PC-9 (cell line): ENCODE measurements at places on chromosomes 12 and 14. TPM values are rescaled to one million over a fixed set of nuclear protein-coding genes. Genes with fewer than 3 reads are reported as not detected.

DNA sequence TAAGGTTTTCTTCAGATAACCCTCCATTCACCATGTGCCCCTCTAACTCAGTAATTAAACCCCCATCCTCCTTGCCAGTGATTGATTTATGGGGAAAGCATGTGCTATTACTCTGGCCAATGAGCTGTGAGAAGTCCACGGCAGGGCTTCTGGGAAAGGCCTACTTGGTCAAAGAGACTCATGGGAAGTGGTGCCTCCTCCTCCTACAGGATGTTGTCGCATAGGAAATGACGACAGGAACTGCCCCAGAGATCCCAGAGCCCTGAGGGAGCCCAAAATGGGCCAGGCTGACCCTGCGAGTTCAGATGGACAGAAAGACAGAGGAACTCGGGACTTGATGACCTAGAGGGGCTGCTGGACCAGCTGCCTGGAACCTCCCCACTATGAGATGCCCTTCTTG is 938.1 kb upstream of the TMEM132C start:
- no peak for DNase-seq

DNA sequence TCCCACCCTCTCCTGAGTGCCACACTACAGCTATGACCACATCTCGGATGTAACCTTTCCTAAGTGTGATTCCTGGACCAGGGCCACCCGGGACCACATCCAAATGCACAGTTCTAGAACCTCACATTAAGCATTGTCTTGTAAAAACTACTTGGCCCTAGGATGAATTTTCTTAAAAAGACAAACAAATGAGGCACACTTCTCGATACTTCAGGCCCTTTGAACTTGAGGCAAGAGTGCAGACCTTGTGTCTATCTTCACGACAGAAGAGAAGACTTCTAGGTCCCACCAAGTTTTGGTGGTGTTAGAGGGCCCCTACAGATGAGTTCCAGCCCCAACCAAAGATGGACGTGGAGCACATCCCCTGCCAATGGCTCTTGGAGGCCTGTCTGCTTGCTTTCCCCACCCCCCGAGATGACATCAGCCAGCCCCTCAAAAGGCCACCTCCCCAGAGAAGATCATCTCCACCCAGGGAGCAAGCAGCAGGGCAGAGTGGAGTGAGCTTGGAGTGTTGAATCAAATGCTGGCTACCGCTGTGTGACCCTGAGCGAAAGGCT is 9.3 kb downstream of the ISCU start:
- DNase-seq: no peak

GRCh38 chr14:64119500-64119899 is 174.7 kb downstream of the ESR2 start:
- no peak for DNase-seq

DNA sequence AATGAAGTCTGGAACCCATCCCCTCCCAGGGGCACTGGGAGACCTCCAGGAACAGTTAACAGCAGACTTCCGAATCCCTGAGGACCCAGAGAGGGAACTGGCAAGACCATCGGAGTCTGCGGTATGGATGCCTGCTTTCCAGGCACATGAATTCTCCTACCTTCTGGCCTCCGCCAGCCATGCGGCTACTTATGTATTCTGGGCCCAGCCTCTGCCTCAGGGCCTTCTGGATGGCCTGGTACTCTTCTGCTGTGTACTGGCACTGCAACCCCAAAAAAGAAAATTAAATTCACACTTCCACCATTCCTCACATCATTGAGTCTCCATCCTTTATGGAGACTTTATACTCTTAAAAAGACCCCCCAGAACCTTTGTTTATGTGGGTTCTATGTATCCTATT is 18.4 kb downstream of the RAD52 start:
- DNase-seq: no peak

DNA sequence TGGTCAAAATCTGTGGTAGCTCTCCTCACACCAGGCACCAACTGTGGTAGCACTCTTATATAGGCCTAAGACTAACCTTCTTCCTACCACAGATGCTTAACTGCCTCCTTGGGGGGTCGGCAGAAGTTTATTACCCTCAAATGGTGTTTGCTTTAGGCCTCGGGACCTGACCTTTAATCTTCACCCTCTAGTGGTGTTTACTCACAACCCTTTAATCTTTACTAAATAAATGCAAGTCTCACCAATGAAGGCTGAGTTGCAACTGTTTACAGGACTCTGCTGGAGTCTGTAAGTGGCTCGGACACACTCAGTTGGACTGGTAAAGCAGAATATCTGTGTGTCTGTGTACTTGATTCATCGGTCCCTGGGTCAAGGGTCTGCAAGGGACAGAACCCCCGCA is 29.4 kb downstream of the CCER1 start:
- DNase-seq: no peak

- DNase-seq: peak; percentile 43
Observed at GRCh38 chr14:50067723-50068495, 48.5 kb downstream of the VCPKMT start.

GRCh38 chr12:63997198-63997597 is 152.7 kb downstream of the SRGAP1 start:
- no peak for DNase-seq

GRCh38 chr12:27521066-27521465 is 2.9 kb upstream of the PPFIBP1 start:
- no peak for DNase-seq

GRCh38 chr12:24488091-24488596 is 460.8 kb downstream of the BCAT1 start:
- DNase-seq: no peak

DNA sequence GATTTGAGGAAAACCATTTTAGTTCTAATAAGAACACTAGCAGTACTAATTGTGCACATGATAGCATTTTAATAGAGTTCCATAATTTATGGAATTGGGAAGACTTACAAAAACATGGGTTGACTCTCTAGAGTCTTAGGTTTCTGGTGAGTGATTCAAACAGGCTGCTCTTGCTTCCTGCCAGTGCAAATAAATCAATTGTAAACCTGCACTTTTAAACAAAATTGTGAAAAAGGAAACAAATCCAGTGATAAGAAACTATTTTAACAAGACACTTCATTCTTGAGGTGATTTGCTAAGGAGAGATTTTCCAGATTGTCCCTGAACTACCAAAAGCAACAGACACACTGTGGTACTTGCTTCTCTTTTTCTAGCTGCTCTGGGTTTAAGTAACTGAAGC is 112.2 kb downstream of the CACNA1C start:
- DNase-seq: no peak

GRCh38 chr14:35576260-35576659 is 42.3 kb downstream of the INSM2 start:
- no peak for DNase-seq

GRCh38 chr14:51185180-51185579 is 54.9 kb upstream of the TMX1 start:
- no peak for DNase-seq

DNA sequence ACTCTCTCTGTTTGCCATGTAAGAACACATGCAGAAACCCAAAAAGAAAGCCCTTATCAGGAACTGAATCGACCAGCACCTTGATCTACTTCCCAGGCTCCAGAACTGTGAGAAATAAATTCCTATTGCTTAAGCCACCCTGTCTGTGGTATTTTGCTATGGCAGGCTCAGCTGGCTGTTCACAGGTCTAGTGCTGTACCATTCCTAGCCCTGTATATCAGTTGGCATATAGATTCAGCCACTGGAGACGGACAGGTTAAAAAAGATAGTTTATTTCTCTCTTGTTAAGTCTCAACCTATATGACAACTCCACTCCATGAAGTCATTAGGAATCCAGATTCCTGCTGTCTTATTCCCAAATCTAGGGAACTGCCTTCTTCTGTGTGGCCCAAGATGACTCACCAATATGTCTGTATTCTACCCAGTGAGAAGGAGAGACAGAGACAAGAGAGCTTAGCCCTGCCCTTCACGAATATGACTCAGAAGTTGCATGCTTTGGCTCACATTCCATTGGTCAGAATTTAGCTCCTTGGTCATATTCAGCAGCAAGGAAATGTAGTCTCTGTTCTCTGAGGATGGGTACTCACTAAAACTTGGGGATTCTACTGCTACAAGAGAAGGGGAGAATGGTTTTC is 57.0 kb downstream of the PLEKHG7 start:
- peak; percentile 59 for DNase-seq

The IFI27L2 gene
- 5.4 and 5.6 TPM in 2 replicates for total RNA-seq

The SPIC gene
- not detected in 2 replicates for total RNA-seq

The CMA1 gene
- not detected in 2 replicates for total RNA-seq

The RNASE3 gene
- total RNA-seq: not detected in 2 replicates

The BICDL1 gene
- total RNA-seq: 14.4 and 18.6 TPM in 2 replicates

The ABCC9 gene
- total RNA-seq: 0.07 and 0.08 TPM in 2 replicates
